Tongue (tissue), 3 donors: ENCODE measurements at places on chromosomes 2 and 18.

DNA sequence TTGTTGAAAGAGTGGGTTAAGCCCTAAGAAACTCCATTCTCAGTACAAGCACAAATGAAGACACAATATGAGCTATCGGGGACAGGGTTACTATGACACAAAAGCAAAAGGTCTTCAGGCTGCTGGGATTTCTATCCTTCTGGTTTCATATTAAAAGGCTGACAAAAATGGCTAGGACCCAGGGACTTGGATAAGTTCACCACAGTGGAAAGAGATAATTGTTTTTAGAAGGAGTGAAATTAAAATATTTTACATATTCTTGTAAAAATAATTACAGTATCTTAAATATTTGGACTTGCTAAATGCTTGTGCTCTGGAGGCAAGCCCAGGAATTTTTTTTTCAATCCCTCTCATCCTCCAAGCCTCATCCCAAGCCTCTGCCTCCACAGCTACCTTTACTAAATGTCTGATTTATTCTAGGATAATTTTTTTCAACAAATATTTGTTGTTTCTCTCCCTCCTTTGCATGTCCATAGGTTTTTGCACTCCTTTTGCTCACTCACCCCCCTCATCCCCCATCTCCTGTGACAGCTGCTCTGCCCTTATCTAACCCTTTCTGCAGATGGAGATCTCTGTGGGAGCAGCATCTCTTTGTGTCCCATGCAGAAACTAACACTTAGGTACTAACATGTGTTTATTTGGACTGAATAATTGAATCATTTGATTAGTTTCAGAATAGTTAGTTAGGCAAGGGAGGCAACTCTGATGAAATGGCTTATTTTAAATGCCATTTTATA lies 47.8 kb upstream of the NABP1 start:
- no peak for DNase-seq

GRCh38 chr18:21393986-21394385 lies 152.0 kb downstream of the GREB1L start:
- no peak for DNase-seq

DNA sequence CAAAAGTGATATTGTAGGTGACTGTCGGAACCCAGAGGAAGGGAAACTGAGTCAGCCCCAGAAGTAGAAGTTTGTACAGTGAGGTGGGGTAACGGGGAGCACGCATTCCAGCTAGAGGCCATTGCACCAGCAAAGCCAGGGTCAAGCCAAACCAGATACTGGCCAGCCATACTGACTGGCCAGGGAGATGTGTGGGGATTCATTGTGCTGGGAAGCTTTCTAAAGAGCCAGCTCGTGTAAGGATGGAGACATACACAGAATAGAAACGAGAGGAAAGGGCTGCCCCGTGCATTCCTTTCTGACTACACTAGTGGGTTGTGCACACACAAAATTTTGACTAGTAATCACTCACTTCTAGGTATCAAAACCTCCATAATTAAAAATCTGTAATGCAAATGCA lies 175.3 kb upstream of the PID1 start:
- DNase-seq, result no peak

DNA sequence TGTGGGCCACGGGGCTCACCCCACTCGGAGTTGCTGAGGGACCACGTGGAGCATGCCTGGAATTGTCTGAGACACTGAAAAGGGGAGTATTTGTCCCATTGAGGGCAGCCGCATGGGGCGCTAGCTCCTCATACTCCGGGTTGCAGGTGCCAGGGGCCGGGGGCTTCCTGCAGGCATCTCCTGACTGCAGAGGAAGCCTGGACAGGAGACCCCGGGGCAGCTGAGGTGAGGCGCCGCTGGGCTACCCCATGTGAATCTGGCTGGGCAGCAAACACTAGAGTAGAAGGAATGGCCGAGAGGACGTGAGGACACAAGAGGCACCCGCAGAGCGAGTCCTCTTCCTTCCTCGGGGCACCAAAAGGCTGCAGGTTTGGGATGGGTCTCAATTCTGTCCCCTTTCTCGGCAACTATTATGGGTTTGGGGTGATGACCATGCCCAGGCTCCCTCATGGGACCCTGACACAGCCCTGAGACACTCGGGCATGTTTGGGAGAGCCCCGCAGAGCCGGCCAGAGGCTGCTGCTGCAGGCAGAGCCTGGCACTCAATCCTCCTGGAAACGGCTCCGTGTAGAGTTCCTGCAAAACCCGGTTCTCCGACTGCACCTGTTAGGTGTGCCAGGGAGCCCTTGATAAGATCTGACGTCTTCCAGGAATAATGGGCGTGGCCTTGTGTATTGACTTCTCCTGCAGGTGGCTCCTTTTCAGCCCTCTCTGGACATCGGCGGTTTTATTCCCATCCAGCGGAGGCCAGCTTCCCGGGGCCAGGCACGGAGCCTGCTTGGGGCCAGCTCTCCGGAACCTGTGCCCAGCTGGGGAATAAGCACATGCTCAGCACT lies 77.0 kb downstream of the CTIF start:
- DNase-seq, result no peak

GRCh38 chr2:18741895-18742732 lies 152.7 kb upstream of the NT5C1B start:
- peak; percentile 58 for DNase-seq

DNA sequence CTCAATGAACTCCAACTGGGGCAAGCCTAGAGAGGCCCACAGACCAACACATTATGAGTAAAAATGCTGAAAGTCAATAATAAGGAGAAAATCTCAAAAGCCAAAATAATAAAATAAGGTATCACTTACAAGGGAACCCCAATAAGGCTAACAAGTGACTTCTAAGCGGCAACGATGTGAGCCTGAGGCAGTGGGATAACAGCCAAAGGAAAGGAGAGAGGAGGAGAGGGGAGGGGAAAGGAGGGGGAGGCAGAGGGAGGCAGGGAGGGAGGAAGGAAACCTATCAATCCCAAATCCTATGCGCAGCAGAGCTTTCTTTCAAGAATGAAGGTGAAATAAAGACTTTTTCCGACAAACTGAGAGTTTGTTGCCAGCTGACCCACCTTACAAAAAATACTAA lies 6.0 kb upstream of the NFATC1 start:
- DNase-seq, result no peak

DNA sequence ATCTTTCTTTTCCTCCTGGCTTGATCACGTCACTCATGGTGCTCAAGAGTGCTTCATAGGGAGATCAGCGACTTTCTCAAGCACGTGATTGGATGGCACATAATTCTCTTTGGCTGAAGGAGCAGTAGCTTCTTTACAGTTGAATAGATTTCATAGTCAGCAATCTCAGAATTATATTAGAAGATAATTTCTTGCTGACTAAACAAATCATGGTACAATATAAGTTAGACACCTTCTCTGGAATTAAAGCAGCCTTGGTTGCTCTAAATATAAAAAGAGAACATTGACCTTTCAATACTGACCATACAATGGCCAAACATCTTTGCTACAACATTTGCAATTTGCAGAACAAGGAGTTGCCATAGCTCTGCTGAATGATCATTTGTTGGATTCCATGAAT lies 238.5 kb upstream of the CHST9 start:
- no peak for DNase-seq

DNA sequence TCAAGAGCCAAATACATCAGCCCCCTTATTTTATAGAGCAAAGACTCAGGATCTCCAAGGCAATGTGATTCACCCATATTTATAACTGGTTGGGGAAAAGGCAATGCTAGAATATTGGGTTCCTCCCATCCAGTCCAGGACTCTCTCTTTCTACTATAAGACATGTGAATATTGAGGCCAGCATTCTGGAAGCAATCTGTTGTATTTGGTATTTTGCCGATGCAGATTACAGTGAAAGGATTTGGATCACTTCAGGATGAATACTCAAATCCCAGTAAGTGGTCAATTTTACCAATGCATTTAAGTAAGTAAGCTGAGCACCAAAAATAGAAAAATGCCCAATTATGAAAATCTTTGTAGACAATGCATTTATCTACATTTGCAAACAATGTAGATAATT lies 1834.7 kb upstream of the PIK3C3 start:
- no peak for DNase-seq

GRCh38 chr2:96656540-96656939 lies 14.0 kb downstream of the FER1L5 start:
- DNase-seq, result no peak

GRCh38 chr18:77911971-77912605 lies 662.4 kb downstream of the GALR1 start:
- peak; percentile 15 for DNase-seq

DNA sequence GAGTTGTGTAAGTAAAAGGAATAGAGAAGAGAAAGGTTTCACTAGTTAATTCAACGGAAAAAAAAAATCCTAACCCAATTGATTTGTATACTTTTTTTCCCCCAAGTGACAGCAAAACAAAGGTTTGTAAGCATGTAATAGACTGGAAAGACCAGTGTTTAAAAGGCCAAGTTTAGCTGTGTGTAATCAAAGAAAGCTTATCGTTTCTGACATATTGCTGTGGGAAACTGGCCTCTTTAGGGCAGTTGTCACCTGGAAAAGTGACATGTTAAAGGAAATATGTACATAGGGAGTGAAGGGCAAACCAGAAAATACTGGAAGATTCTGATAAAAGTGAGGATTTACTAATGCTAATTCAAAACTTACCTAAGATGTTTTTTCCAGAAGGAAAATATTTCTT lies 45.9 kb upstream of the EPHA4 start:
- no peak for DNase-seq

DNA sequence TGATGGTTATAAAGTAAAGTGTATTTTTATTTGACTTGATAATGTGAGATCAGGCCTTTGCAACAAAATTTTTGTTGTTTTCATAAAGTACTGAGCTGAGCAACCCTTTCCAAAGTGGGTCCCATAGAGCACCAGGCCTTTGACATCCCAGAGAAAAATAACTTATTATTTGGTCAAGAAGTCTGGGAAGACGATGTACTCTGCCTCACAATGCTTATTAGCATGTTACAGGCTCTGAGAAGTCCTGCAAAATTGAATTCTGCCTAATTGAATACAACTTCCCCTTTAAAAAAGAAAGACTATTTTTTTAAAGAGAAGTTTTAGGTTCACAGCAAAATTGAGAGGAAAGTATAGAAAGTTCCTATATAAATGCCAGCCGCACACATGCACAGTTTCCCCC lies 151.5 kb upstream of the TCF4 start:
- no peak for DNase-seq

DNA sequence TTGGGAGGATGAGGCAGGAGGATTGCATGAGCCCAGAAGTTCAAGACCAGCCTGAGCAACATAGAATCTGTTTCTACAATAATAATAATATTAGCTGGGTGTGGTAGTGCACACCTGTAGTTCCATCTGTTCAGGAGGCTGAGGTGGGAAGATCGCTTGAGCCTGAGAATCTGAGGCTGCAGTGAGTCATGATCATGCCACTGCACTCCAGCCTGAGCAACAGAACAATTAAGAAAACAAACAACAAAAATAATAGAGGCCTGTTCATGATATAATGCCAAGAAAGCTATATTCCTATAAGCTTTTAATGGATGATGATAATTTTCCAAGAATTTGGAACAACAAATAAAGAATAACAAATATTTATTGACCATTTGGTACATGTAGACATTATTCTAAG lies 6.9 kb upstream of the CCBE1 start:
- DNase-seq, result no peak

DNA sequence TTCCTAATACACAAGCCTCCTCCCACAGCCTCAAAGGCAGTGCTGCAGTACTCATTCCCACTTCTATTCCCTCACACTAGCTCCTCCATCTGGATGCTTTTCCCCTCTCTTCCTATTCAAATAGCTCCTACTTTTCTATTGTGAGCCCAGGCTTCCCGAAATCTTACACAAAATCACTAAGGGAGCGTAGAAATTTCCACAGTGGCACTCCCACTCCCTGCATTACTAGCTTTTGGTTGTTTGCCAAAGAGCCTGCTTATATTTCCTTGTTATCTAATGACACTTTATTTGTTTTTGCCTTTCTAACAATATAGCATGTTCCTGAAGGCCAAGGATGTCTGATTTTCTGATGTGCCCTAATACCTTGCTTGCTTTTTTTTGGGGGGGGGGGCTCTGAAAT lies 10.9 kb downstream of the EPAS1 start:
- no peak for DNase-seq

GRCh38 chr2:43185146-43185545 lies 41.3 kb downstream of the ZFP36L2 start:
- DNase-seq, result no peak

DNA sequence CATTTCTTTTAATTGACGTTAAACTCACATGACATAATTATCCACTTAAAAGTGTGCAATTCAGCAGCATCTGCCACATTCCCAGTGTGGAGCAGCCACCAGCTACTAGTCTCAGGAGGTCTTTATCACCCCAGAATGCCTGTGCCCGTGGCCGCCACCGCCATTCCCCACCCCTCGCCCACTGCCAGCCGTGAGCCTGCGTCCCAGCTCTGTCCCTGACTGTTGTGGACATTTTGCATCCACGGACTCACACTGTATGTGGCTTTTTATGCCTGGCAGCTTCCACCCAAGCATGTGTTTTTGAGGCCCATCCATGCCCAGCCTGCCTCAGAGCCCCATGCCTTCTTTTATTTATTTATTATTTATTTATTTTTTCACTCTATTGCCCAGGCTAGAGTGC lies 9.2 kb downstream of the BOK start:
- no peak for DNase-seq

DNA sequence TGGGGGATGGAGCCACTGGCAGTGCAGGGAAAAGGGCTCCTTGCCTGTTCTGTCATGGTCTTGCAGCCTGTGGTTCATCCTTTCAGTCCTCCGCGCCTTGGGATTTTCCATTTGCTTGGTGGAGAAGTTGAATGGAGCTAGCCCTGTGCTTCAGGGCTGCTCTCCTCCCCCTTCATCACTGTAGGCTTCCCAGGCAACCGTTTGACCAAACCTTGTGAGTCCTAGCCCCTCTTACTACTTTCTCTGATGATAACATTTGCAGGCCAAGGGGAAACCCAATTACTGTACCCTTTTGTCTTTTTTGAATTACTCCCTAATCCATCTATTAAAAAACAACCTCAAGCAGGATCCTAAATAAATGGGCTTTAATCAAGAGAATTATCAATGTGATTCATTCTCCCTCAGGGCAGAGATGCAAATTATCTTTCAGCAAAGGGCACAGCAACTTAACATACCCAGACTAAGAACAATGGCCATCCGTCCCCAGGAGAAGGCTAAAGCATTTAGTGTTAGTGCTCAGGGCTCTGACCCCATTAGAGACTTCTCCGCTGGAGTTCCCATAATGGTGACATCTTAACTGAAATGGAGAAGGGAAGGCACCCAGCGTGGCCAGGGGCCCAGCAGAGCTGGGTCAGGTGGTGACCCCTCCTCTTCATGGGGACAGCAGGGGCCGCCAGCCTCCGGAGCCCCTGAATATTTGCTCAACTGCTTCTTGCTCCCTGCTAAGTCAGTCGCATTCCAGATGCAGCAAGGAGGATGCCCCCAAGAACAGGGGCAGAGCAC lies 40.7 kb downstream of the RHOB start:
- no peak for DNase-seq

DNA sequence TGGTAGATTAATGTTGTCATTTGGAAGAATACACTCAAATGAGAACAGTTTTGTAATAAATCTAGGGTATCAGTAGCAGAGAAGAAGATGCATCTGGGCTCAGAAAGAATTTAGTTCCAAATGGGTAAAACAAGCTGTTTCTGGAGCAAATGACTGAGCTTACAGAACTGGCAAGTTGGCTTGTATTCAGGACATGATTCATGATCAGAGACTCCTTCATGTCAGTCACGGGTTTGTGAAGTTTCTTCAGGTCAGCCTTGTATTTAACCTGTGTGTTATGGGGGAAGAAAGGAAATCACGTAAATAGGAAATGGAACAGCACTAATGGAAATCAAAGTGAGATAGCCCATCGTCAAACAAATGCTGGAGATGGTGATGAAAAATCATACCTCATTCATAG lies 109.1 kb downstream of the RIF1 start:
- no peak for DNase-seq
